ENCODE measurements at places on chromosomes 5 and 9.

DNA sequence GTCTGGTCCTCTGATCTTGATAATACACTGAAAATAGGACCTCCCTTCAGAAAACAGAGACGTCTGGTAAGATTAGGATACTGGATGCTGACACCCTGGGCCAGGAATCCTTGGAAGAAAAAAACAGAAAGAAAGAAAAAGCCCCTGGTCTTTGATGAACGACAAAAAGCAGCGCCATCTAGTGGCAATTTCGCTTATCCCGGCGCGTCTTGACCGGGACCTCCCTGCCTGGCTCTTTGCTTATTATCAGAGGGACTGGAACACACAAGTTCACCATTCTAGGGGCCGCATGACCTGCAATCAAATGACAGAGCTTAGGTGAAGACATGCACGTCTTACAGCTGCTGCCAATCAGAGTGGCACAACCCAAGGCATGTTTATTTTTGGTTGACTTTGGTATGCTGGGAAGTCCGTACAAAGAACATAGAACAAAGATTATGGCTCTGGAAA is 114.9 kb upstream of the NFIB start:
- peak; percentile 82 for DNase-seq

- DNase-seq, result no peak
Measured at GRCh38 chr5:135333732-135334515, 65.1 kb downstream of the MACROH2A1 start.

- no peak for DNase-seq
Measured at GRCh38 chr5:124480964-124481363, 265.5 kb downstream of the ZNF608 start.

GRCh38 chr5:103519550-103519949 is 43.0 kb downstream of the NUDT12 start:
- no peak for DNase-seq

DNA sequence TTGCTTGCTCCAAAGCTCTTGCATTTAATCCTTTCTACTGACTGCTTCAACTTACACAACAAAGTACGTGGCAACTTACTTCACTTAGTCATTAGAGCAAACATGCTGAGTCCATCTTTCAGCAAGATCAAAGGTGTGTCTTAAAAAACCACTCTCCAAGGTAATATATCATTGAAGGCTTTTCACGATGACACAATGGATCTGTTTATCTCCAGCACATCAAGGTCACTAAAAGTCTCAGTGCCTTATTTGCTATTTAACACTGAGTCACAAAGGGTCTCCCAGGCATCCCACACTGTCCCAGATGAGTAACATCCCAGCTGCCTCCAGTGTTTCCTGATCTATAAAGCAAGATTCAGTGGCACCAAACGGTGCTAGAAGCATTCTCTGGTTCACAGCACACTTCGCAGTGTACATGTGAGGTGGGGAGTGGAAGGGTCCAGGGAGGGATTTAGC is 3.7 kb upstream of the CLK4 start:
- DNase-seq, result no peak

DNA sequence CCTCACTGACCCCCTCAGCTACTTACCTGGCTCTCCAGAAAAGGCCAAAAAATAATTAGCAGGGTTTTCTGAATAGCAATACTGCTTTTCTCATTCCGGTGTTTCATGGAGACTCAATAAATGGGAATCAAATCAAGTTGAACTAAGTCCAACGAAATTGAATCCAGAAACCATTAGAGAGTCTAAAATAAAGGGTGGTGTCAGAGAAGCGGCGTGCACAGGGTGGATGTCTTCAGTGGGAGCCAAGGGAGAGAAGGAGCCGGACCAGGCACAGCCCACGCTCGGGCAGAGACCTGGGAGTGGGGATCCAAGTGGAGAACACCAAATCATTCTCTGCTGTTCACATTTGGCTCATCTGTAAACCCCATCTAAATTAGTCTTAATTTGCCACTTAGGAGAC is 40.2 kb upstream of the WWC1 start:
- DNase-seq, result no peak

GRCh38 chr5:78771260-78772205 is 123.0 kb upstream of the LHFPL2 start:
- no peak for DNase-seq

- no peak for DNase-seq
Measured at GRCh38 chr5:17620627-17621026, 10.4 kb downstream of the TAF11L12 start.

GRCh38 chr5:135307143-135307903 is 91.7 kb downstream of the MACROH2A1 start:
- DNase-seq, result no peak

GRCh38 chr5:2017540-2018389 is 135.0 kb upstream of the IRX4 start:
- DNase-seq, result no peak

GRCh38 chr9:134634667-134635230 is 6.9 kb upstream of the COL5A1 start:
- DNase-seq, result no peak

DNA sequence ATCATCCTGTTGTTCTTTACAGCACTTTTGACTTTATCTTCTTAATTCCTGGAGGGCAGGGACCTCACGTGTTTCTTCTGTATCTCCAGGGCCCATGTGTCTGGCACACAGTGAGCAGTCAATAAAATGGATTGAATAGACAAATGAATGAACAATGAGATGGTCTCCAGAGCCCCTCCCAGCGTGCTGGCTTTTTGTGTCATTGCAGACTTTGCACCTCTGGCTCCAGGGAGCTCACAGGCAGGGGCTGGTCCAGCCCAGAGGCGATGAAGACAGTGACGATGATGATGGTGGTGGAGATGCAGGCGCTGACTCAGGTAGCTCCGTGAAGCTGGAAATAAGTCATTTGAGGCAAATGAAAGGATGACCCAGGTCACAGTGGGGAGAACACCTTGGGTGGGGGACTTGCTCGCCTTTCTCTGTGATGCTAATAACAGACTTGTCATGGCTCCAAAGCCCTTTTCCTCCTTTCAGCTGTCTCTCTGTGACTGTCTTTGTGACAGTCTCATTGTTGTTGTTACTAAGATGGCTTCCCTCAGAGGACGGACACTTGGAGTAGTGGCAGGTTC is 30.4 kb upstream of the FABP6 start:
- DNase-seq, result no peak

DNA sequence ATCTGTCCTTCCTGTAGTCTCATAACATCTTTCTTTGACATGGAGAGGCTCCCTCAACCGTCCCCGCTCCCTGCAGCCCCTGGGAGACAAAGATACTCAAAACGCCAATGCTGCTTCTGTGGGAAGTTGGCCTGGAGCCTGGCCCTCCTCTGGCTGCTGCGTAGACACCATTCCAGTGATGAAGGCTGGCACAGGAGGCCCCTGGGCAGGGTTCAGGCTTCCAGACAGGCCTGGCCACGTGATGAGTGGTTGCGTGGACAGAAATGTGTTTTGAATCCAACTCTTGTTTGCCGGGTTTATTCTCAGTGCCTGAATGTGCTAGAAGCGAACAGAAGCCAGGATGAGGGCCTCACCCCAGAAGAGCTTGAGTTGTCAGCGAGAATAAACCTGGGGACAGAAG is 43.2 kb upstream of the NKX2-5 start:
- no peak for DNase-seq

- DNase-seq, result no peak
Measured at GRCh38 chr5:75961818-75962217, 121.4 kb upstream of the SV2C start.

- DNase-seq, result peak; percentile 85
Measured at GRCh38 chr9:14400658-14400995, 86.7 kb upstream of the NFIB start.

DNA sequence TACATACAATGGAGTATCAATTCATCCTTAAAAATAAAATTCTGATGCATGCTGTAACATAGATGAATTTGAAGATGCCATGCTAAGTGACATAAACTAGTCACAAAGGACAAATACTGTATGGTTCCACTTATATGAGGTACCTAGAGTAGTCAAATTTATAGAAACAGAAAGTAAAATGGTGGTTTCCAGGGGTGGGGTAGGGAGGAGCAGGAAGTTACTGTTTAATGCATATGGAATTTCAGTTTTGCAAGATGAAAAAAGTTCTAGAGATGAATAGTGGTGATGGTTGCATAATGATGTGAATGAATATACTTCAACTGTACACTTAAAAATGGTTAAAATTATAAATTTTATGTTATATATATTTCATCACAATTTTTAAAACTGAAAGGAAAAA is 57.3 kb upstream of the FNIP1 start:
- DNase-seq, result no peak

DNA sequence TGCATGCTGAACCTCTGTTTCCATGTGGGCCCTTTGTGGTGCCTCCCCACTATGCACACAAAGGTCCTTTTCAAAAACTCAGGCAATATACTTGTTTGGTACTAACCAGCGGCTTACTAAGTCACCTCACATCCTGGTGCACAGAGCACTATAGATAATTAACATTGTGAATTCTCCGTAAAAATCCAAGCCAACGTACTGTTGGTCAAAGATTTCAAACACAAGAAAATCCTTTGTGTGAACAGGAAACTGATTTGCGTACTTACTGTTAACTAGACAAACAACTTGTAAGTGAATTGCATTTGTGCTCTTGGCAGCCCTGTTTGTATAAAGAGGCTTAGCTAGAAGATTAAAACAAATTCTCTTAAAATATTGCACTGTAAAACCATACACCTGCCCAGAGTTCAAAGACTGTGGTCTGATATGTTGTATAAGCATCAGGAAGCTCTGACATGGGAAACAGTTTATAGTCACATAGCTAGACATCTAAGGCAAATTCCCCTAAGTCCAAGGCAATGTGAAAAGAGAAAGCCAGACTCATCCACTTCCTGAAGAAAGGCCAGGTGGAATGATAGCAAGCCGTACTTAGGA is 125.0 kb upstream of the SLC12A2 start:
- no peak for DNase-seq

DNA sequence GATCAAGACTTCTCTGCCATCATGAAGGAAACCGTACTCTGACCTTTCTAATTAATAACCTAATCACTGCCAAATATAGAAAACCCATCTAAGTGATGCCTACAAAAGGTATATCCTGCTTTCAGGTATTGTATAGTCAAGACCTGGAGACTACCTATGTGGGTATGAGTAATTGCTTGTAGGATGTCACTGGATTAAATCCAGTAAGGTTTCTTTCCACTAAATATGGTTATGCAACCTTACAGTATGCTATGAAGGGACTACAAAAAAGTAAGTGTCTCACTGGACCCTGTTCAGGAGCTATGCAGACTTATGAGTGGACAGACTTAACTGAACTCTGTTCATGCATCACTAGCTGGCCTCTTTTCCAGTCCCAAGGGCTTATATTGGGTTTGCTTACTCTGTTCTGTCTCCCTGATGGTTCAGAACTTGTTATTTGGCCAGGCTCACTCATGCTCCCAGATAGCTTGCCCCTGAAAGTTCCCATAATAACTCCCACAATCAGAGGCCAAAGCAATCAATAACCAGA is 51.1 kb downstream of the PDE6A start:
- DNase-seq, result no peak

GRCh38 chr9:38066914-38067858 is 1.8 kb downstream of the SHB start:
- no peak for DNase-seq

DNA sequence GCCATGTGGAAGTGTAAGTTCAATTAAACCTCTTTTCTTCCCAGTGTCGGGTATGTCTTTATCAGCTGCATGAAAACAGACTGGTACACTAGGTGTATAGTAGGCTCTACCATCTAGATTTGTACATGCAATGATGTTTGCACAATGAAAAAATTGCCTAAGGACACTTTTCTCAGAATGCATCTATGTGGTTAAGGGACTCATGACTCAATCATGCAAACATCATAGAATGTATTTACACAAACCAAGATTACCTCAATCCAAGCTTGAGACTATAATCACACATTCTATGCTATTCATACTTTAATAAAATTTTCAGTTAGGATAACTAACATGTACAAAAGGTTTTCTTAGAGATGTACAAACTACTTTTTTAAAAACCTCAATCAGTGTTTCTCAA is 1164.5 kb downstream of the CDH12 start:
- no peak for DNase-seq

DNA sequence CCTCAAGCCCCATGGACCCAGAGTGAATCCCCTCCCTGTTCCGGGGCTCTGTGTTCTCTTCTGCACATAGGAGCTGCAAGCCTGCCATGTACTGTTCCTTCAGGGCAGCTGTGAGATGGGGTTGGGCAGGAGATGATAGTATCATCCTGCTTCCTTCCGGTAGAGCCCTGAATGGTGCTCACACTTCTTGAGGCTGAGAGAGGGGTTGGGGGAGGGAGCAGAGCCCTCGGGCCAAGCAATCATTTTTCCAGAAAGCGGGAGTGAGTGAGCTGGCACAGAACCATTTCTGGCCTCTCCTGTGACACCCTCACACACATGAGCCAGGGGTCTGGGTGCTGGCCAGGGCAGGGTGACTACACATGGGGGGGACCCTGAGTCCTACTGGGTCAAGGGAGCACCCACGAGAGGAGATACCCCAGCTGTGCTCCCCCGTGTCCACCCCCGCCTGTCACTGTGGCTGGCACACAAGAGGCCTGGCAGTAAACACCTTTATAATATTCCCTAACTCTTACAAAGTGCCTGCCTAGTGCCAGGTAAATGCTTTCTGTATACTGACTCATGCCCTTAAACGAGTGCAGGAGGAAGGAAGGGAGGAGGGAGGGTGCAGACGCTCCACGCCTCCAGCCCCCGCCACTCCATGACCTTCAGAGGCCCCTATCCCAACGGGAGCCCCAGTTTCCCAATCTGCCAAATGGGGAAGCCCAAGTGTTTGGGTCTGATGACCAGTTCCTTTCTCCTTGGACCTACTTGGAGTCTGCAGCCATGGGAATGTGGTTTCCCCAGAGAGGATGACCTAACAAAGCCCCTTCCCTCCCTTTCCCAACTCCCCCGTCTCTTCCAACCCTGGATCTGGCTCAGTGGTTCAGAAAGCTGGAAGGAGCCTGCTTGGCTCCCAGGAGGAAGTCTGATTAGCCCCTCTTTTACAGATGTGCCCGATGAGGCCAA is 15.5 kb downstream of the AKNA start:
- no peak for DNase-seq

DNA sequence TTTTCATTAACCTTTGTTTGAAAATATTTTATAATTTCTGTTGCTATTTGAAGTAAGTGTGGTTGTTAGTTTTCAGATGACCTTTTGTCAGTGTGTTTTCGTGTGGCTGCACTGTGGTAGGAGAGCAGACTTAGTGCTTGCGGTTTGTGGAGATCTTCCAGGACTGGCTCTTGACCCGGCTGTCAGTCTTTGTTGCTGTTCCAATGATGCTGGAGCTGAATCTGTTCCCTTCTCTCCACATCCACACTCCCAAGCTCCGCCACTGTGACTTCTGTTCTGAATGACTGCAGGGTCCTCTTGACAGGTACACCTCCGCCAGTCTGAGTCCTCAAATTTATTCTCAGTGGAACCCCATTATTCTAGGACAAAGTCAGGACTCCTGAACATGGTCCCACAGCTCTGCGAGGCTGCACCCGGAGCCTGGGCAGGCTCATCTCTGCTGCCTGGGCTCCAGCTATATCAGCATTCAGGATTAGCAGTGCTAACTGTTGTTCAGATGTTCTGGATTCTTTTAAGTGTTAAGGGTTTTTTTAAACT is 126.0 kb downstream of the WNK2 start:
- no peak for DNase-seq
